ENCODE measurements at places on chromosomes 13 and 19.

- DNase-seq: no peak
Observed at GRCh38 chr19:17910791-17911360, 21.9 kb upstream of the CCDC124 start.

GRCh38 chr19:3450796-3451411, 29.4 kb downstream of the SMIM24 start:
- no peak for DNase-seq

GRCh38 chr19:50261446-50261970, 58.1 kb downstream of the MYH14 start:
- DNase-seq: no peak

DNA sequence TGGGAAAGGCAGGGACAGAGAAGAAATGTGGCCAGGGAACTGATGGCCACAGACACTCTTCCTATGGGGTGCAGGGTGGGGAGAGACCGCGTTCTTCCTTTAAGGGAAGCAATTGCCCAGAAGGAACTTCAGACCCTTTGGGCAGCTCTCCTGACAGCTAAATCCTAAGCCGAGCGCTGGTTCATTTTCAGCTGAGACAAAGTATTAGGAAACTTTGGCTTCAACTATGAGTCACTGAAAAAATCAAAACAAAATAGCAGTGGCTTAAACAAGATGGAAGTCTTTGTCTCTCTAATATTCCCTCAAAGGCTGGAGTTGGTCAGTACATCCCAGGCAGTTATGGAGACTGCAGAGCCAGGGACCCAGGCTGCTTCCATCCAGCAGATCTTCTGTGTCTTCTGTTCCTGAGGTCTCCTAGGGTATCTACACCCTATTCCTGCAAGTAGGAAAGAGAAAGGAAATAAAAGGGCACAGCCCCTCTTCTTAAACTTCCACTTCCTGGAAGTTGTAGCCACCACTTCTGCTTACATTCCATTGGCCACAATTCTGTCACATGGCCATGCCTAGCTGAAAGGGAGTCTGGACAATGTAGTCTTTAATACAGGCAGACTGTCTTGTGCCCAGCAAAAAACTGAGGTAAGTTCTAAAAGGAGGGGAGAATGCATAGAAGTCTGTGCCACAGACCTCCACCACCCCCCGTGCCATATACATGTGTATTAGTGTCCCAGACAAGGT, 163.5 kb downstream of the KATNAL1 start:
- DNase-seq: no peak

- no peak for DNase-seq
Observed at GRCh38 chr13:67410645-67411044, 180.5 kb upstream of the PCDH9 start.

Data from stimulated activated CD8-positive, alpha-beta memory T cell treated with anti-CD3 and anti-CD28 coated beads, Interleukin-4, amount 100 ng/mL, for 24 hours (primary cell).